ENCODE measurements at places on chromosomes 6 and 20.

GRCh38 chr20:963795-964194 lies 38.3 kb downstream of the RSPO4 start:
- DNase-seq: no peak

- no peak for DNase-seq
These were observed 39.3 kb downstream of the DTNBP1 start for GRCh38 chr6:15623276-15624116.

DNA sequence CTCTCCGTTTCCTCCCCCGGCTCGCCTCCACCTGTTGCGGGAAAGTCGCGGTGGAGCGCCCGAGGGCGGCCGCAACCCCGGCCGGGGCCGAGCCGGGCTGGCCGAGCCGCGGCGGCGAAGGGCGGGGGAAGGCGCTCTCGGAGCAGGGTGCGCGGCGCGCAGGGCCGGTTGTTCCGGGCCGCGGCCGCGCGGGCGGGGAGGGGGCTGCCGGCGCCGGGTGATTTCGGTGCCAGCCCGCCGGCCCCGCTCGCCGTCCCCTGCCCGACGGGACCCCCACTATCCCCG lies 235 bp downstream of the MAP7 start:
- no peak for DNase-seq

- DNase-seq: no peak
These were observed 32.4 kb downstream of the PLEKHG1 start for GRCh38 chr6:150631984-150632642.

DNA sequence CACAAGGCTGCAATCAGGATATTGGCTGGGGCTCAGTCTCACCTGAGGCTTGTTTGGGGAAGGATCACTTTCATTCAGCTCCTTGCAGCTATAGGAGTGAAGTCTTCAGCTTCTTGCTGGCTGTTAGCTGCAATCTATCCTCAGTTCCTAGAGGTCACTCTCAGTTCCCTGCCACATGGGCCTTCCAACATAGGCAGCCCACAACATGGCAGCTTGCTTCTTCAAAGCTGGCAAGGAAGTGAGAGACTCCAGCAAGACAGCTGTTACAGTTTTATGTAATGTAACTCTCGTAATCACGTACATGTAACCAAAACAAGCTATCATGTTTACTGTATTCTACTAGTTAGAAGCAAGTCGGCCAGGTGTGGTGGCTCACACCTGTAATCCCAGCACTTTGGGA lies 226.9 kb downstream of the CDC5L start:
- DNase-seq: no peak

GRCh38 chr6:12354499-12354898 lies 64.3 kb downstream of the EDN1 start:
- peak; percentile 55 for DNase-seq

- no peak for DNase-seq
These were observed 982 bp downstream of the DNAJC5 start for GRCh38 chr20:63895952-63896263.

DNA sequence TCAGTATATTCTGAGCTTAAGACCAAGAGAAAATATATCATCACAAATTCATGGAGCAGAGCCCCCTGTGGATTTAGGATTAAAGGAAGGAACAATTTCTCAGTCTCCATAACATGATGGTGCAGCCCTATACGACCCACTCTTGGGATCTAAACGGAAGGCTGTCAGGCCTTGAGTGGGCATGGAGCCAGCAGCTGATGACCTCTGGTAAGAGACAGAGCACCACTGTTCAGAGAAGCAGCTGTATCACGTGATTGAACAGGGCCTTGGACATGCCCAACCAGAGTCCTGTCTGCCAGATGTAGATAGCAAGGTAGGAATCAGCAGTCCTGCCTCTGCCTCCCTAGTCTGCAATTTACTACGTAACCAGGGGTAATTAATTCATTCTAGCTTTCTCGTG lies 259.4 kb upstream of the POU3F2 start:
- no peak for DNase-seq

- DNase-seq: no peak
These were observed 24.1 kb downstream of the ALDH8A1 start for GRCh38 chr6:134925800-134926199.

Data from ureter (tissue), 1 donor.